Uterus (tissue), 4 donors: ENCODE measurements at places on chromosomes 16 and 17. TPM values are rescaled to one million over a fixed set of nuclear protein-coding genes. Genes with fewer than 3 reads are reported as not detected.

DNA sequence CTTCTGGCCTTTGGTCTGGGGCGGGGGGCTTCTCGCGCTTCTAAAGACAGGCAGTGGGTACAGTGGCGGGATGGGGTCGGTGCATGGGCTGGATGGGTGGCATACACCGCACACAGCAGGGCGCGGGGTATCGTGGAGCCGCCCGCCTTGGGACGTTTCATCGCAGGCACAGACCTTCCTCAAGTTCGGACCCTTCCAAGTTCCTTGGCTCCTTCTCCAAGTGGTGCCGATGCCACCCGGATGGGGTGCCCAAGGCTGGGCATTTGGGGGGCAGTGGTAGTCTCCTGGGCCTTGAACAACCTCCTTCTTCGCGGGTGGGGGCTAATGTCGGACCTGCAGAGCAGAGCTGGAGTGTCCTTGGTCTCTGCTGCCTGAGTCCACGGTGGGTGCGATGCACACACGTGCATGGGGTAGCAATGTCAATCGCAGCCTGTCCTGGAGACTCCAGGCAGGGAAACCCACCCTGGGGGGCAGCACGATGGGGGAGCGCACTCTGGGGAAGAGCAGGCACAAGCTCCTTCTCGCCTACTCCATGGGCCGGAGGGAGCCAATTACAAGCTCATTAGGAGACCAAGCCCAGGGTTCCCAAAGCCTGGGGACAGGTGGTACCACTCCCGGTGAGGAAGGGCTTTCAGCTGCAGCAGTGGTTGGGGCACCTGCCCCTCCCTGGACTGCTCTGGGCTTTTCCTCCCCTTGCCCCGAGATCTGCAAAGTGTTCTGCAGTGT lies 686 bp upstream of the MTSS2 start:
- peak overlapping the region; percentile 24 for H3K4me3 ChIP-seq
- H3K27me3 ChIP-seq: no peaks in the 10 kb centered on the region
- no peak for DNase-seq
- H3K4me1 ChIP-seq: peaks cover 21% of the 10 kb centered on the region
- H3K36me3 ChIP-seq: no peaks in the 10 kb centered on the region

DNA sequence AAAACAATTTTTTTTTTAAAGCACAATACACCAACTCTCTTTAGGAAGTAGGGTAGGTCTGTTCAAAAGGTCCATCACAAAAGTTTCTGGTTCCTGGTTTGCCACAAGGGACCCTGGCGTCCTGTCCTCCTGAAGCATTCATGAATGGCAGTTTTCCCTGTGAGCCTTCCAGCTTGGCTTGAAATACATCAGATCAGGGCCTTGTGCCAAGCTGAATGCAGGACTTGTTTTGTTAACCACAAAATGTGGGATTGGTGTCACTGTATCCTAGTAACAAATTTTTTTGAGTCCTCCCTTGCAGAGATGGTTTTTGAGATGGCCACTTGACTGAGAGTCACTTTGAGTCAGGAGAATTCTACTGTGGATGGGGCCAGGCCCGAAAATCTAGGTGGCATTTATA lies 3.9 kb downstream of the GNAO1 start:
- H3K27me3 ChIP-seq: no peaks in the 10 kb centered on the region
- H3K4me3 ChIP-seq: no peak overlapping the region
- no peaks in the 10 kb centered on the region for H3K36me3 ChIP-seq

GRCh38 chr17:31489295-31490018 lies 98.0 kb downstream of the RAB11FIP4 start:
- H3K27me3 ChIP-seq: no peaks in the 10 kb centered on the region
- H3K36me3 ChIP-seq: no peaks in the 10 kb centered on the region
- no peak overlapping the region for H3K27ac ChIP-seq

DNA sequence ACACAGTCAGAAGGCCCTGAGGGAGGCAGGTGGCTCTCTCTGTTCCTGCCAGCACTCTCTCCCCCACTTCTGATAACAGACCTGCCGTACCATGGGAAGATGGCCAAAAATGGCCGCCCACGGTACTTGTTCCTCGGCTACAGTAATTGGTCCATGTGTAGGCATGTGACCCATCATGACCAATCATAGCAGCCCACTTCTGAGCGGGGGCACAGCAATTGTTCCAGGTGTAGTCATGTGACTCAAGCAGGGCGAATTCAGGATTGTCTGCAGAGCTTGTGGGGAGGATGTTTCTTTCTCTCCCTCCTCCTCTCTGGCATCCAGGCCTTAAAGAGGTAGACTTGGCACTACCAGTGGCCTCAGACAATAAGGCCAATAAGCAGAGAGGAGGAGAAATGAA lies 250.4 kb downstream of the MRTFB start:
- H3K4me1 ChIP-seq: no peaks in the 10 kb centered on the region
- no peak overlapping the region for H3K4me3 ChIP-seq
- H3K27ac ChIP-seq: no peak overlapping the region
- H3K36me3 ChIP-seq: no peaks in the 10 kb centered on the region
- no peaks in the 10 kb centered on the region for H3K27me3 ChIP-seq

GRCh38 chr16:10745841-10746240 lies 2.2 kb downstream of the NUBP1 start:
- DNase-seq: peak; percentile 58
- no peaks in the 10 kb centered on the region for H3K36me3 ChIP-seq
- H3K27ac ChIP-seq: peak overlapping the region; percentile 98
- no peak overlapping the region for H3K4me3 ChIP-seq
- no peaks in the 10 kb centered on the region for H3K4me1 ChIP-seq

GRCh38 chr17:32355649-32356377 lies 5.9 kb downstream of the ZNF207 start:
- H3K27me3 ChIP-seq: no peaks in the 10 kb centered on the region
- no peaks in the 10 kb centered on the region for H3K36me3 ChIP-seq
- H3K4me1 ChIP-seq: peaks cover 20% of the 10 kb centered on the region
- H3K4me3 ChIP-seq: no peak overlapping the region
- DNase-seq: no peak

DNA sequence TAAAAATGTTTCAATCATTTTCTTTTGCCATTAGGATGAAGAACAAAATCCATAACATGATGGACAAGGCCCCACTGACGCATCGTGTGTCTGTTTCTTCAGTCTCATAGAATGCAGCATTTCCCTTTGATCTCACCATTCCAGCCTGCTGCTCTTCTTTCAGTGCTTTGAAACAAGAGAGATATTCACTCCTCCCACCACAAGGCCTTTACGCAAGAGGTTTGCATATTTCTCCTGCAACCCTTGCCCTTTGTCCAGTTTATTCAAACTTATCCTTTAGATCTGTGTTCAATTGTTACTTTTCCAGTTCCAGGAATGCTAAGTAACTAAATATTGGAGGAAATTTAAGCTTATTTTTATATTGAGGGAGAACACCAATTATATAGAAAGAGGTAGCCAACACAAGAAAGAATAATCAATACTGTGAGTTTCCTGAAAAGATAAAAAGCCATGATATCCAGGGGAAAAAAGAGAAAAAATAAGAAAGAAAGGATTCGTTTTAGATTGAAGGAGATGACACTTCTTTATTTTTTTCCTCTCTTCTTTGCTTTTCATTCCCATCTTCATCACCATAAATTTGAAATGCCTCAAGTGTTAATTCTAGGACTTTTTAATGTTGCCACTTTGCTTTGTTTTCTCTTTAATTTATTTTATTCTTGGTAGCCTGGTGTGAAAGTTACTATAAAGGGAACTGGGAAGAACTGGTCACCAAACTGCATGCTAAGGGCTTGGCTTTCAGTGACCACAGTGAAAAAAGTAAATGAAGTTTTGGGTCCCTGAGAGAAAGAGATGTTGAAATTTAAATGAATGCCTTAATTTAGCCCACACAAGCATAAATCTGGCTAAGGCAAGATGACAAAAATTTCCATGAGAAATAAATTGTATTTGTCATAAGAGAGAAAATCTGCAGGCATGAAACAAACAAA lies 102.1 kb downstream of the KIF2B start:
- H3K4me1 ChIP-seq: no peaks in the 10 kb centered on the region
- no peak overlapping the region for H3K4me3 ChIP-seq
- DNase-seq: no peak
- no peak overlapping the region for H3K27ac ChIP-seq

DNA sequence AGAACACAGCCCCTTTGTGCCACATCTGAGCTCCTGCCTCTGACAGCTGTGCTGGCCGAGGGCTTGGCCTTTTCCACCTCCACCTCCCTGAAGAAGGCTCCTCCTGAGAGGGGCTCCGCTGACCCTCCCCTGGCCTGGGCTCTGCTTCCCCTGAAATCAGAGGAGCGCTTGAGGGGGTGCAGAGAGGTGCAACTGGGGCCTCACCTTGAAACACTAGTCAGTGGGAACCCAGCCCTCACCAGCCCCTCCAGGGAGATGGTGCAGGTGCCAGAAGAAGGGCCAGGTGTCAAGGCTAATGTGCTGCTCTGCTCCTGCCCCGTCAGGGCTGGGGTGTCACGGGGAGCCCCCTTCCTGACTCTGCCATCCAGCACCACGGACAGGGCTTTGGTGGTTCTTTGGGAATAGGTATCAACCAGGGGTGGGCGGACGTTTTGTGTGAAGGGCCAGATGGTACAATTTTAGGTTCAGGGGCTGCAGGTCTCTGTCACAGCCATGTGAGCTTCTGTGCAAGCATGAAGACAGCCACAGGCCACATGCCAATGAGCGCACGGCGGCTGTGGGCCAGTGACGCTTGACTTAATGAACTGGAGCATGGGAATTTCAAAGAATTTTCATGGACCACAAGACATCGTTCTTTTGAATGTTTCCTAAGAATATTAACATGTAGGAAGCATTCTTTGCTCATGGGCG lies 2.1 kb upstream of the ZG16B start:
- H3K4me1 ChIP-seq: no peaks in the 10 kb centered on the region
- no peaks in the 10 kb centered on the region for H3K36me3 ChIP-seq
- H3K4me3 ChIP-seq: no peak overlapping the region
- DNase-seq: no peak
- no peaks in the 10 kb centered on the region for H3K27me3 ChIP-seq

C16orf78 gene
- total RNA-seq: not detected

ADAP2 gene
- total RNA-seq: 17.6 TPM

TBC1D3 gene
- not detected for total RNA-seq
